ENCODE measurements at places on chromosomes 1 and 21.

DNA sequence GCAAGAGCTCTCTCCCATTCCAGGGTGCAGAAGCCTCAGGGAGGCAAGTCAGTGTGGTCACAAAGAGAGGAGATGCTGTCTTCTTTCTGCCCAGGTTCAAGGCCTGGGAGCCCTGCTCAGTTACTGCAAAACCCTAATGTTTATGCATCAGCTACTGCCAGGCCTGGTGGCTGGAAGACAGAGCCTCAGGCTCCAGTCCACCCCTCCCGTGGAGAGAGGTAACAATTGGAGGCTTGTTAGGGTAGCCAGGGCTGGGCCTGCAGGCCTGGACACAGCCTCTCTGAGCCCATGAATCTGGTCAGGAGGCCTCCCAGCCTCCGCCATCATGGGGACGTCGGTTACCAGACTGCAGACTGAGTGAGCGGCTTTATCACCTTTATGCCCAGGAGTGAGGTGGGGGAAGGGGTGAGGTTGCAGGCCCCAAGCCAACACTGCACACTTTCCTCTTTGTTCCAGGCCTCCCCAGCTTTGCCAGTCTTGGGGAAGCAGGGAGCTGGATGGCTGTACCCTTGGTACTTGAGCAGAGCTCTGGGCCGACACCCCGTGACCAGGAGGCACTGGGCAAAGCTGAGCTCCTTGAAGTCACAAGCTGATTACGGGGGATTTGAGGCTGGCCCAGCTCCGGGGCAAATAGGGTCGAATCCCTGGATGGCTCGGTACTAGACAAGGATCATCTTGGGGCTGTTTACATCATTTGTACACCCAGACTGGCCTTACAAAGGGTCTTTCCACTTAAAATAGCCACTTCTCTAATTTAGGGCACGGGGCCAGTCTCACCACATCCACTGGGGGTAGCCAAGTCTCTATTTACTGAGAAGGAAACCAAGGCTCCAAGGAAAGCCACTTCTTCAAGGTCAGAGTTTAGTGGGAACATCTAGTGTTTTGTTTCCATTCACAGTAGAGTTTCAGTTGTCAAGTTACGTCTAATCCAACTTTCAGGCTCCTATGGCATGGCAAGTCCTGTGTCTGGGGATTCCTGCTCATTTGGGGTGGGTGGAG lies 5.2 kb downstream of the SLC2A1 start:
- DNase-seq, result no peak

DNA sequence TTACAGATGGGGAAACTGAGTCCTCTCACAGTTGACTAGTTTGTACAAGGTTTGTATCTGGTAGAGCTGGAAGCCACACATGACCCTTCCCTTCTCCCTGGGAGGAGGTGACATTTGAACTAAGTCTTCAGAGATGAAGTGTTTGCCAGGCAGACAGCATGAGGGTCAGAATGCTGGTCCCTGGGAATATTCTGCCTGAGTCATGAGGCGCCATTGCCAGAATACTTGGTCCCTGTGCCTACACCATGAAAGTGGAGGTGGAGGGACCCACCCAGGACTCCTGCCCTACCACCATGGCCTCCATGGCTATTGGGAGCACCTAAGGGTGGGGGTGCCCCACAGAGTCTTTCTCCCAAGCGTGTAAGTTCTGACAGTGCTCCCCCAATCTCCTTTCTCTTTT lies 7.0 kb downstream of the RPS6KA1 start:
- DNase-seq, result no peak

GRCh38 chr1:239922778-239923522 lies 168.7 kb upstream of the FMN2 start:
- no peak for DNase-seq

DNA sequence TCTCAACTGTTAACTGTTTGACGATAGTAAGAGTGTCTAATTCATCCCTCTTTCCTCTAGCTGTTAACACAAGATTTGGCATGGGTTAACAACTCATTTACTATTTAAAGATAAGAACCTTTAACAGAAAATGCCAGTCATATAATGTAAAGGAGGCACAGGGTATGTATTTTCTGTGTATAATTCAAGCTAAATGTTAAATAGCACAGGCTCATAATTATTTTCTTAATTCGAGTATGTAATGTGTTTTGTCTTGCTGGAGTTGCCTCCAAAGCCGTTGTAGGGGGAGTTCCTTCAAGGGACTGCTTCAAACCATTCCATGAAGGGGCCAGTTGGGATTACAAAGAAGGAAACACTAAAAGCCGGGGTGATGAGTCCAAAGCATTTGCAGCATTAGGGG lies 111.5 kb downstream of the NCAM2 start:
- DNase-seq, result no peak

DNA sequence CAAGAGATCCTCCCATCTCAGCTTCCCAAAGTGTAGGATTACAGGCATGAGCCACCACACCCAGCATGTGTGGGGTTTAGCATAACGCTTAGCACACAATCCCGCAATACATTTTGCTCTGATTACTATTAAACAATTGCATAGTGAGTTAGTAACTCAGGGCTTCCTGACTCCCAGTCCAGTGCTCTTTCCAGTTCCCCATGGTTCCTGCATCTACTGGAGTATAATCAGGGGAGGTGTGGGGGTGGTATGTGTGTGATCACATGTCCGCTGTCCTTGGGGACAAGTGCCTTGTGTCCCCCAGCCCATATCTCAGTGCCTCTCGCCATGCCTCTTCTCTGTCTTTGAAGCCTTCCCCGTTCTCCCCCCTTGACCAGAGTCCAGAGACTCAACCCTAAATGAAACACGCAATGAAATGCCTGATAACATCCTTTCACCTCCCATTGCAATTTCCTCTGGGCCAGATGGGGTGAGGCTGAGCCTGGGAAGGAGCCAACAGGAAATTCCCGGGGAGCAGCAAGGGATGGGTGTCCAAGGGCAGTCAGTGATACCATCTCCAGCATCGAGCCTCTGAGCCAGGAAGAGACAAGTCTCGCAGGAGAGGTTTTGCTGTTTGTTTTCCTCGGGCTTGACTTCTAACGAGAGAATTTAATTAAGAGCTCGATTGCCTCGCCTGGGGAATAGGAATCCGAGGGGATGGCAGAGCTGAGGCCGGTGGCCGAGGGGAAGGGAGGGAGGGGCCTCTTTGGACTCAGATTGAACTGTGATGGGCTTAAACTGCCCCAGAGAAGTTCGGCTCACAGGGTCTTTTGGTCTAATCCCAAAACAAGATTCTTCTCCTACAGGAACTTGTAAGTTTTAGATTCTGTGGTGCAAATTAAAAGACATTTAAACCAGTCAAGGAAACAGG lies 7.7 kb upstream of the HTR1D start:
- no peak for DNase-seq

GRCh38 chr1:179253286-179253972 lies 24.0 kb upstream of the ABL2 start:
- no peak for DNase-seq

DNA sequence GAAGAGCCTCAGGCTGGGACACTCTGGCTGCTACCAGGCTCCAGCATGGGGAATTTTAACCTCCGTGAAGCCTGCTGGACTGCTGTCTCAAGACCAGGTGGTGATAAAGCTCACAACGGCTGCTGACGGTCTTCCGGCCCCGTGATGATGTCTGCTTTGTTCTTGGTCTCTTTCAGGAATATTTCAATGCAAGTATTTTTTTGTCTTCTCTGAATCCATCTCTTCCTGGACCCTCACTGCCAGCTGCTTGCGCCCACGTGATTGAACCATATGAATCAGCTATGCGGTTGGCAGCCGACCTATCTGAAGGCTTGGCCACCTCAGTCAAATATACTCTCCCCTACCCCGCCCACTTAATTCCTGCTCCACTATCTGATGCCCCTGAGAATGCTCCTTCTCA lies 14.6 kb upstream of the SLC6A17 start:
- DNase-seq, result no peak

Data from brain pericyte (primary cell).